NCI-H510A treated with DMSO at 0.1 percent for 48 hours (cell line): ENCODE measurements at places on chromosomes 6 and 20.

DNA sequence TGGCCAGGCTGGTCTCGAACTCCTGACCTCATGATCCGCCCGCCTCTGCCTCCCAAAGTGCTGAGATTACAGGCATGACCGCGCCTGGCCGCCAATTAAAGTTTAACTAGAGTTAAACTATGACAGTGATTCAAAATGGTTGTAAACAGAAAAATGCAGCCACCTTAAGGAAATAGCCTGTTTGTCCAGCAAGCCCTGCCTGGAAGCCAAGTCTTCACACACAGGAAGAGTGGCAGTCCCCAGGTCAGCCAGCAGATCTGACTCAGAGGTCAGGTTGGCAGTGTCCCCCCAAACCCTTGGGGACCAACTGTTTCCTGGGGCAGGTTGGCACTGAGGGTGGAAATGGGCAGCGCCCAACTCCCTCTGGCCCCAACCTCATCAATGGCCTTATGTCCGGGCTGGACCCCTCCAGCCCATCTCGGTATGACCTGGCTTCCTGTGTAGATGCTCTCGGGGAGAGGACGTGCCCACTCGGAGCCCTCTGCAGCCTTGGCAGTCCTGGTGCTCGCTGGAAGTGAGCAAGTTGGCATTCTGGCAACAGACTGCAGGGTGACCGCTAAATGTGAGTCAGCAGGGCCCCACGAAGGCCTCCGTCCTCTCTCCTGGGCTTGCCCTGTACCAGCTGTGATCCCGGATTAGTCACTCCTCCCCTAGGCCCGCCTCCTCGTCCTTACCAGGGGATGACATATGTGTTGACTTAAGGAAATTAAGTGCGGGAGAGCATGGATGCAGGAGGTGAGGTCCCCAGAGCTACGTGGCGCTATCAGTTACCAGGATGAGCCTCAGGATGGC is 9.7 kb upstream of the HSP90AB1 start:
- DNase-seq, result peak; percentile 94

GRCh38 chr20:39645131-39645530 is 683.0 kb downstream of the DHX35 start:
- no peak for DNase-seq

GRCh38 chr6:118736440-118736839 is 85.0 kb upstream of the CEP85L start:
- no peak for DNase-seq

DNA sequence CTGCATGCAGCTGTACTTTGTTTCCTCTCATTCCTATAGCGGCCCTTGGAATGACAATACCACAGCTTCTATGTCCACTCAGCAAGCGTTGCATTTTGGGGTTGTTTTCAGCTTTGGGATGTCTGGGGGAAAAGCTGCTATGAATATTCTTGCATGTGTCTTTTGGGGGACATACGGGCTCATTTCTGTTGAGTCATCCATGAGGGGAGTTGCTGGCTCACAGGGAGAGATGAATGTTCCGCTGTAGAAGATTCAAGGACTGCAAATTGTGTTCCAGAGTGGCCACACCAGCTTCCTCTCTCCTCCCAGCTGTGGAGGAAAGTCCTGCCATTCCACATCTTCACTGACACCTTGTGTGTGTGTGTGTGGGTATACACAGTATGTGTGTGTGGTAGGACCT is 43.3 kb downstream of the TGM2 start:
- DNase-seq, result no peak

- DNase-seq, result no peak
These were observed 20.2 kb upstream of the APMAP start for GRCh38 chr20:25012616-25013189.

GRCh38 chr20:19265646-19266374 is 53.4 kb downstream of the SLC24A3 start:
- peak; percentile 88 for DNase-seq

DNA sequence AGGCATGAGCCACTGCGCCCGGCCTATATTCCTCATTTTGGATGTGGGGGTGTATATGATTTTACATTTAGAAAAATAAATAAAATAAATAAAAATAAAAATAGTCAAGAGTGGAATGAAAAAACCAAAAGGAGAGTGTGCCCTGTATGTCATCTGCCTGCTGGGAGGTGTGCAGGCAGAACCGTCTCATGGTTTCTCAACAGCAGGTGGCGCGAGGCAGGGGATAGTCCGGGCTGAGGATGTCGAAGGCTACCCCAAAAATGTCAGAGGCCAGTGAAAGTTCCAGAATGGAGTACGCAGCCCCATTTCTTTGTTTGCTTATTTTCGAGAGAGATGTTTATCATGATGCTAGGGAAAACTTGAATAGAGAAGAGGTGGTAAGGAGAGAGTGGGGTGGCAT is 16.4 kb upstream of the KIF16B start:
- DNase-seq, result no peak

- no peak for DNase-seq
These were observed 46.0 kb upstream of the TRAM2 start for GRCh38 chr6:52622810-52623209.

GRCh38 chr6:12637960-12638641 is 78.5 kb upstream of the PHACTR1 start:
- DNase-seq, result no peak

DNA sequence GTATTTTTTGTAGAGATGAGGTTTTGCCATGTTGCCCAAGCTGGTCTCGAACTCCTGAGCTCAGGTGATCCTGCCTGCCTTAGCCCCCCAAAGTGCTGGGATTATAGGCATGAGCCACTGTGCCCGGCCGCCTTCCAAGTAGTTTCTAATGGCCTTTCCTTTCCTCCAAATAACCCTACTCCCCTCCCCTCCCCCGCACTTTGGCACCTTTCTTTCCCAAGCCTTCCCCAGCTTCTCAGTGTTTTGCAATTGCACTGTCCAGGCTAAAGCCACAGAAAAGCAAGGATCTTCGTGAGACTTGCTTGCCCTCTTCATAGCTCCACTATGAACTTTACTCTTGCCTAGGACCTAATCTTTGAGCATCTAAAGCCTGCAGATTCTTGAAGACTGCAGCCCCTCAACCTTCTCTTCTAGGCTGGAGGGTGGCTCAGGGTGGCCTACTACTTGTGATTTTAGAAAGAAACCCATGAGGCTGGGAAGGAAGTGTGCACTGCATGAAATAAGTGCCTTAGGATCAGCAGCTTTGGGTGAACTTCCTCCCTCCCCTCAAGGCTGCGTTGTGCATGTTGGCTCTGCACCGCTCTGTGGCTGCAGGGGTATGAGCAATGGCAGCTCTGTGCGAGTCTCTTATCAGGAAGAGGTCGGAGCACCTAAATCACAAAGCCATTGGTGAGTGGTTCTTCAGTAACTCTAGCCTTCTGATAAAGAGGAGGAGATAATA is 152.4 kb upstream of the SNX9 start:
- DNase-seq, result no peak

DNA sequence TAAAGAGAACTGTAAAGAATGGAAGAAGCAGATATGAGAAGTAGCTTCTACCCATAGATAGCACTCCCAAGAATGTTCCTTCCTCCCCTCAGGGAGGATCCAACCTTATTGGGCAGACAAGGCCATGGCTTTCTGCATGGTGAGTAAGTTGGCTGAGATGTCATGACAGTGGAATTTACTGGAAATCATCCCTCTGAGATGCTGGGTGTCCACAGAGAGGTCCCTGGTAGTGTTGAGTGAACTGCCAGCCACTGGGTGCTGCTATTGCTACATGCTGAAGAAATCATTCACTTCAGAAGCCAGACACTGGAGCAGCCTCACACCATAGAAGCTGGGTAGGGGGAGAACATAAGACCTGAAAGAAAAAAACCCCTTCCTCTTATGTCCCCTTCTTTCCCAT is 46.4 kb upstream of the FERMT1 start:
- no peak for DNase-seq
